ENCODE measurements at places on chromosomes 7 and 10. TPM values are rescaled to one million over a fixed set of nuclear protein-coding genes. Genes with fewer than 3 reads are reported as not detected.

The PHF14 gene
- total RNA-seq: 38.0 TPM

The RASSF4 gene
- 4.0 TPM for total RNA-seq

GRCh38 chr10:11336722-11337162, 274.7 kb downstream of the USP6NL start:
- no peak for DNase-seq

DNA sequence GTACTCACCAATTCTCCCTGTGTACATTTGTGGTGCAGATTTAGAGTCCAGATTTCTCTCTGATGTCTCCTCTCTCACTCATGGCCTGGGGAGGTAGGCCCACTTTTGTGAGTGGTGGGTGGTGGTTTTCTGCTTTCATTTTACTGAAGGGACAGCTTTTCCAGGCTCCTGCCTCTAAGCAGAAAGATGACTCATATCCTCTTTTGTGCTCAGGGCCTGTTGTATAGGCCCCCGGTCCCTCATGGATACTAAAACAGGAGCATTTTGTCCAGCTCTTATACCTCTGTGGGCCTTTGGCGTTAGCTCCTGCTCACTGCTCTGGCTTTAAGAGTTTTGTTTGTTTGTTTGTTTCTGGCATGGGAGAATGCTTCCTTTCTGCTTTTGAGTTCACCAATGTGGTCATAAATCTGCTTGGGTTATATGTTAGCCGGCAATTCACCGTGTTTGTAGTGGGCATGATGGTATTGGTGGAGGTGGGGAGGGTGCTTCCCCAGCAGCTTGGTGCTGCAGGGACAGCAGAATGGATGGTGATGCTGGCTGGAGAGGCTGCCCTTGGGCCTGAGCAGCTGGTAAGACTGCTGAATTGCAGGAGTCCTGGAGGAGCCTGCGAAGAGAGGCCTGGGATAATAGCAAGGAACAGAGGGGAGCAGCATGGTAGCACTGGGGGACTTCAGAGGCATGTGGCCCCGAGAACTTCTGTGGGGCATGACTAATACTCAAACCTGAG, 468.7 kb downstream of the RPS24 start:
- DNase-seq: no peak

DNA sequence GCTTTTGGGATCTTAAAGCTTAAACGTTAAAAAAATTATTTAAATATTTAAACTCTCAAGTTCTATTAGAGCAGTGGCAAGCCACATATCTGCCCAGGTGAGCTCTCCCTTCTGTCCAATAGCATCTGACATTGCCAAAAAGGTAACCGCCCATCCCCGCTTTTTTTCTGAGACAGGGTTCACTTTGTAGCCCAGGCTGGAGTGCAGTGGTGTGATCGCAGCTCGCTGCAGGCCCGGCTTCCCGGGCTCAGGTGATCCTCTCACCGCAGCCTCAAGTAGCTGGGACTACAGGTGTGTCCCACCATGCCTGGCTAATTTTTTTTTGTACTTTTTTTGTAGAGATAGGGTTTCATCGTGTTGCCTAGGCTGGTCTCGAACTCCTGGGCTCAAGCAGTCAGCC, 83.2 kb downstream of the RBM33 start:
- DNase-seq: no peak
